Stimulated activated CD4-positive, alpha-beta T cell treated with anti-CD3 and anti-CD28 coated beads, TNF-alpha, amount 100 ng/mL, for 4 hours (primary cell): ENCODE measurements at places on chromosomes 13 and 19.

GRCh38 chr19:57935731-57936130 lies 529 bp upstream of the ZNF418 start:
- DNase-seq = no peak

- no peak for DNase-seq
Observed at GRCh38 chr19:11034449-11035213, 54.6 kb upstream of the LDLR start.

GRCh38 chr19:22427960-22428913 lies 6.1 kb upstream of the ZNF98 start:
- no peak for DNase-seq

GRCh38 chr19:56284746-56285145 lies 12.2 kb downstream of the EDDM13 start:
- DNase-seq = no peak

DNA sequence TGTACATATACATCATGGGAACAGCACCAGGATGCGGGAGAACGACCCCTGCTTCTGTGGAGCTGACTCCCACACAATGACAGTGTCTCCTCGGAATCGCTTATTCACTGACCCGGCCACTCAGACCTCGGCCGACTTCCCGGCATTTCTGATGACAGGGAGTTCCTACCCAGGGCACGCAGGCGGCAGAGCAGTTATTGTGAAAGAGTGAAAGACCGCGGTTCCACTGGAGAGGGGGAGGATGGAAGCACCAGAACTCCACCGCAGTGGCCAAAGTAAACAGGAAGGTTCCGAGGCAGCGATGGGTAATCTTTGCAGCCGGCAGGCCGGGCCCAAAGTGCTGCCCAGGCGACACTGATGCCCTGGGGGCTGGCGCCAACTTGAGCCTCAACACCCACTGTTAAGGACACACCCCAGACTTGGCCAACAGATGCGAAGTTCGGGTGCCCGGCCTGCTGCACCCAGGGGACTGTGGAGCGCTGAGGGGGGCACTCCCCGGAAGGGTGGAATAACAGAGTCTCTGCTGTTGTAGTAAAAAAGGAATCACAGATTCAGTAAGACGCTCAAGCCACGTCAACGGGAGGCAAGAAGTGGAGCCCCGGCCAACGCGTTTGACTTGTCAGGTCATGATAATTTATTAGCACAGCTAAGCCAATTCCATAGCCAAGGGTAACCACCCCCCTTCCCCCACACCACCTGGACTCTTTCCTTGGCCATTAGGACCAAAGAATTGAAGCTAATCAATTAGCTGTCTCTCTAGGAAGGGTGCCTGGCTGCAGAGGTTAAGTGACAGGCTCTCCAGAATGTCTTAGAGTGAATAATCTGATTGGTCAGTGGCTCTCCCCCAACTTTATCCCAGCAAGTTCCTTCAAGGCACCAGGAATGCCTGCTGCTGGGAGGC lies 5.8 kb downstream of the MLLT1 start:
- no peak for DNase-seq

DNA sequence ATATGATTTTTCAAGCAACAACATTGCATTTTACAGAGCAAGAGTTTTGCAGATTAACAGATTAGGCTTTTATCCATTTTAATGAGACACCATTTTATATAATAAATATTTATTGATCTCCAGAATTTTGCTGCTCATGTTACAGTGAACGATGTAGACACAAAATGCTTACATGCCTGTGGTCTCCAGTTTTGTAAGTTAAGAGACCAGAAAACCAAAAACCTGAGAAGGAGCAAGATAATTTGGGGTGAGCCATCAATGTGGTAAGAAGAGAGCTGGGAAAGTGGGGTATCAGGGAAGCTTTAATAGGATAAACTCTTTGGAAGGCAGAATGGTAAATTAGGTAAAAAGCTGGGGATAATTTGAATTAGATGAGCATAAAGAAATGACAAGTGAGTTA lies 2100.5 kb upstream of the PCDH20 start:
- DNase-seq = no peak

- DNase-seq = no peak
Observed at GRCh38 chr19:11626252-11626651, 29.0 kb downstream of the ZNF627 start.

DNA sequence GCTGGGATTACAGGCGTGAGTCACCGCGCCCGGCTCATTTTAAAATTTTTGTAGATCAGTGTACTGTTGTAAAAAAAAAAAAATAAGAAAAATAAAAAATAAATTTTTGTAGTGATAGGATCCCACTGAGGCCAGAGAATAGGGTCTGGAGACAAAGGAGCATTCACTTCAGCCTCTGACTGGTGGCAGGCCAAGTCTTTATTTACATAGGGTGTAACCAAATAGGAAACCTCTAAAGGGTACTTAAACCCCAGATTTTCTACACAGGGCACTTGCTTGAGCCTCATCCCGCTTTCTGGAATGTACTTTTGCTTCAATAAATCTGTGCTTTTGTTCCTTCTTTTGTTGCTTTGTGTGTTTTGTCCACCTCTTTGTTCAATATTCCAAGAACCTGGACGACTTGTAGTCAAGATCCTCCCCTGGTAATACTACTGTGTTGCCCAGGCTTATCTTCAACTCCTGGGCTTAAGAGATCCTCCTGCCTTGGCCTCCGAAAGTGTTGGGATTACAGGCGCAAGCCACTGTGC lies 2.1 kb upstream of the PDCD2L start:
- DNase-seq = no peak

GRCh38 chr19:2768365-2769132 lies 14.5 kb downstream of the SGTA start:
- no peak for DNase-seq

DNA sequence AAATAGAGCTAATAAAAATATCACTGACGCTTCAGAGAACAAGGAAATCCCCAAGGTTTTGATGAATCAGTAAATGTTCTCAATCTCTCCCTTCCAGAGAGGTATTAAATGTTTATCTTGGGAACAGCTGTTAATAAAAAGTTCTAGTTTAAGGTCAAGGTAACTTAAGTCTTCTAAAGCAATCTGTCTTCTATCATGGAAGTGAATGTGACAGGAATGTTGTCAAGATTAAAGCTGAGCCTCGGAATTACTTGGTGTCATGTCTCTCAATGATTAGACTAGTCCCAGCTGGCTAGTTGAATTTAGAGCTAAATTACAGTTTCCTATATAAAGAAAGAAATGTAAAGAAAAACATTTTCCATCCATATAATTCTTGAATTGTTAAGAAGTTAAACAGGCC lies 23.4 kb downstream of the ESD start:
- no peak for DNase-seq

GRCh38 chr19:55041627-55042343 lies 3.7 kb upstream of the GP6 start:
- DNase-seq = no peak

- no peak for DNase-seq
Observed at GRCh38 chr19:54297759-54298305, 15.1 kb downstream of the LILRA5 start.
